K562 (cell line): ENCODE measurements at places on chromosomes 13 and 19.

- H3K4me1 ChIP-seq, result no peaks in the 10 kb centered on the region
- H3K36me3 ChIP-seq, result peaks cover 24% of the 10 kb centered on the region; the same call in 1 of the 3 replicates
- H3K27ac ChIP-seq, result no peak overlapping the region
- no peaks in the 10 kb centered on the region for H3K27me3 ChIP-seq
- no peak overlapping the region for H3K4me3 ChIP-seq
These were observed 182.8 kb downstream of the MYO16 start for GRCh38 chr13:108812165-108812564.

DNA sequence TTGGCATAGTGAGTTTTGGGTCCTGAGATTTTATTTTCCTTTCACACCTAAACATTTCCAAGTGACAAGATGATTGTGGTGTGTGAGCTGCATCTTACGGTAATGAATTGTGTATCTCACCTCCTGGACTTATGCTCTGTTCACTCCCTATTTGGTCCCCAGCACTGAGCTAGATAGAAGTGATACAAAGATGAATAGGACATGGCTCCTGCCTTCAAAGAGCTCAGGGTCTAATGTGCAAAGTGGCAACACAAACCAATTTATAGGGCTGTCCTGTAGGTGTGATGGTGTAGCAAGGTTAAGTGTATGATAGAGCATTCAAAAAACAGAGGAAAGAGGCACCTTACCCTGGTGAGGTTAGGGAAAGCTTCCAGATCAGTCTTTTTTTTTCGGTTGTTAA is 17.6 kb upstream of the TNFRSF19 start:
- no peaks in the 10 kb centered on the region for H3K36me3 ChIP-seq
- H3K27ac ChIP-seq, result no peak overlapping the region
- H3K27me3 ChIP-seq, result 0 out of 3 replicates have a peak, but pooled peaks cover 2% of the 10 kb centered on the region
- no peaks in the 10 kb centered on the region for H3K4me1 ChIP-seq

DNA sequence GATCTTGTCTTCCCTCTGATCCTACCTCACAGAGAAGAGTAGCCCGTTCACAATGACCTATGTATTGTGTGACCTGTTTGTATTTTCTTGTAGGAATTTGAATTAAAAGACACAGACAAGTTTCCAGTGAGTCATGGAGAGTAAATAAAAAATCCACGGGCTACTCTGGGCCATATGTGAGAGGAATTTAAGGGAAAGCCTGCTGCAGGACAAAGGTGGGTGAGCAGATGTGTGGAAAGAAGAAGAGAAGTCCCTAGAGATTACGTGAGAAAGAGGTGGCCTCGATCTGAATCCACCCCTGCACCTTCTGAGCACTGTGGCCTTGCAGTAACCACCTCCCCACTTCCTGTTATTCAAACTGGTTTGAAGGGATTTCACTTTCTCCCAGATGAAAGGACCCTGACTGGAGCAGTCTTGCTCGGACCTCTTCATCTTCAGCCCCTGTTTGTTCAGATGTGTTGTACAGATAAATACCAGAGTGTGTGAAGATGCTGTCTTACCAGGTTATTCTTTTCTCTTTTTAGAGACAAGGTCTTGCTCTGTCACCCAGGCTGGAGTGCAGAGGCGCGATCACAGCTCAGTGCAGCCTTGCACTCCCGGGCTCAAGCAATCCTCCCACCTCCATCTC is 205.4 kb downstream of the PDS5B start:
- H3K4me1 ChIP-seq, result no peaks in the 10 kb centered on the region
- no peaks in the 10 kb centered on the region for H3K27me3 ChIP-seq
- no peaks in the 10 kb centered on the region for H3K36me3 ChIP-seq

DNA sequence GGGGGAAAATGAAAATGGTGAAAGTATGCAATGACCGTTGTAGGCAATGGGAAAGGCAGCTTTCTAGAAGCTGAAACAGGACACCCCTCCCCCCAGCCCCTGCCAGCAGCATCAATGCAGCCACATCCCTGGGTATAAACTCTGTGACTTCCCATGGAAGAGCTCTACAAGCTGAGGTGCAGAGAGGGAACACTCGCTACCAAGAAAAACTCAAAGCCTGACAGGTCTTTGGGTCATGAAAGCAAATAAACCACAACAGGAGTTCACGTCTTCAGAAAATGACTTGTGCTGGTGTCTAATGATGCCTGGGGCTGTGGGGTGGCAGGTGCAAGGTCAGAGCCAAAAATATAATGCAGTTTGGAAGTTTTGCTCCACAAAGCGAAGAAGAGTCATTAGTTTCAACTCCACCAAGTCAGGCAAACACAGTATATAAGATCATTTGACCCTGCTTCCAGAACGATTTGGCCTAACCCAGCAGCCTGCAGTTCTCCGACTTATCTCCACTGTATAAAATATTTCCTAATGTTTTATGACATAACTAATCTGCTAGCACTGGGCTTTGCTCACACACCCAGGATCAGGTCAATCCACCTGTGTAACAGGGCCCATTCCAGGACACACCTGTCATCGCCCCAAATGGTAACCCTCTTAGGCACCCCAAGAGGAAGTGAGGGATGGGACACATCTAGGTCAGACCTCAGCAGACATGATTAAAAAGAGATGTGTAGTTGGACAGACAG is 102.1 kb downstream of the IRS2 start:
- no peaks in the 10 kb centered on the region; the same call in 1 of the 2 replicates for H3K4me1 ChIP-seq
- peaks cover 5% of the 10 kb centered on the region; the same call in 1 of the 3 replicates for H3K27me3 ChIP-seq
- H3K36me3 ChIP-seq, result no peaks in the 10 kb centered on the region
- DNase-seq, result no peak
- H3K27ac ChIP-seq, result no peak overlapping the region

DNA sequence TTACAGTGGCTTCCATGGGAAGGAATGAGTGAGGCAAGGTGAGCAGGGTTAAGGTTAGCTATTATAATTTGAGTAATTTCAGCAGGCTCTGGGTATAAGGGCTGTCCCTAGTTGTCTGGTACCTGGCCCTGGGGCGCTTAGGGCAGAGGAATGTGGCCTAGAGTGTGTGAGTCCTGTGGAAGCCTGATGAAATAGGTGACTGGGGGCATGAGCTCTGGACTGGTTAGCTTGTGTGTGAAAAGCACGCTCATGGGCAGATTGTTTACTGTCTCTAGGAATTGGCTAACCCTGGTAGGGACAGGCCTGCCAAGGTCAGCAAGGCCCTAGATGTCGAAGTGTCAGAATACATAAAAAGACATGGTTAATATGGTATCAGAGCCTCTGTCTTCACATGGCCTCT is 42.5 kb downstream of the SPRYD7 start:
- H3K4me3 ChIP-seq, result no peak overlapping the region
- DNase-seq, result no peak
- H3K27ac ChIP-seq, result no peak overlapping the region
- no peaks in the 10 kb centered on the region for H3K4me1 ChIP-seq
- H3K27me3 ChIP-seq, result no peaks in the 10 kb centered on the region

DNA sequence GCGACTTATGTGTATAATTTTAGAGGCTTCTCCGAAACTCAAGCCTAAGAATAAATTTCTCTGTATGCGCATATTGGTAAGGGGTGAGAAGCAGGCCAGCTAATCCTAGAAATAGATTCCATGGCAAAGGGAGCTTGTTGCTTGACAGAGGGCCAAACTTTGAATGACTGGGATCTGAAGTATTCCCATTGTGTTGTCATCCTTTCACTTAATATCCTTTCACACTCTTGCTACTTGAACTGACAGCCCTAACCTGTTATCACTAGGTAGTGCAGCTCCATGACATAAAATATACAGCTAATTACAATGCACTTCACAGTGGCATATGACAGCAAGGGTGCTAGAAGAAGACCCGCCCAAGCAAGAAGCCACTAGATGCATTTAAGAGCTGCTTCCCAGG is 309.8 kb downstream of the OXGR1 start:
- H3K4me1 ChIP-seq, result no peaks in the 10 kb centered on the region
- no peak for DNase-seq
- H3K4me3 ChIP-seq, result no peak overlapping the region
- H3K27ac ChIP-seq, result no peak overlapping the region

GRCh38 chr19:10417541-10418234 is 2.6 kb upstream of the PDE4A start:
- DNase-seq, result peak; percentile 5
- H3K4me3 ChIP-seq, result peak overlapping the region; percentile 75
- peak overlapping the region; percentile 95 for H3K27ac ChIP-seq
- no peaks in the 10 kb centered on the region; the same call in 2 of the 3 replicates for H3K36me3 ChIP-seq

GRCh38 chr19:41195675-41196497 is 2.9 kb downstream of the CYP2S1 start:
- H3K36me3 ChIP-seq, result no peaks in the 10 kb centered on the region
- peaks cover 5% of the 10 kb centered on the region; the same call in 2 of the 3 replicates for H3K4me1 ChIP-seq
- no peak overlapping the region for H3K4me3 ChIP-seq
- no peaks in the 10 kb centered on the region; the same call in 2 of the 3 replicates for H3K27me3 ChIP-seq

GRCh38 chr19:47523473-47523872 is 8.6 kb upstream of the NAPA start:
- no peak overlapping the region for H3K27ac ChIP-seq
- no peak overlapping the region for H3K4me3 ChIP-seq

DNA sequence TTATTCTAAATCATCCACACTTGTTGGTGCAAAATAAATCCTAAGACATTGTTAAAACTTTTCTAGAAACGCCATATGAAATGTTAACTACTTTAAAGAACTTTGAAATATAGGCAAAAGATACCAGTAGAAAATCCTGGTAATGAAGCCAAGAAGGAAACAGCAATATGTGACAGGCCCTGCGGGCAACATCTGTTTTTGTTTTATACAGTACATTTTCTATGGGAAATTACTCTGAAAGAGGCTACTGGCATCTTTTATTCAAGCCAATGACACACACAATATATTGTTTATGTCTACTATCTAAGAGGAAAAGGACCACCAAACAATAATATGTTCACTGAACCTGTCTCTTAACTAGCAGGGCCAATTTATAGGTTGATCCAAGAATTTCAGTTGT is 829.7 kb downstream of the PCDH17 start:
- no peak overlapping the region for H3K4me3 ChIP-seq
- no peaks in the 10 kb centered on the region for H3K4me1 ChIP-seq
- no peaks in the 10 kb centered on the region for H3K27me3 ChIP-seq
- no peak for DNase-seq

- H3K27ac ChIP-seq, result no peak overlapping the region
- DNase-seq, result no peak
- no peaks in the 10 kb centered on the region for H3K27me3 ChIP-seq
- no peaks in the 10 kb centered on the region for H3K36me3 ChIP-seq
- H3K4me3 ChIP-seq, result no peak overlapping the region
These were observed 310.4 kb downstream of the SPRY2 start for GRCh38 chr13:80030491-80030890.
